ENCODE measurements at places on chromosomes 6 and 20.
A peak's percentile ranks its signal among the peaks of the same experiment; 100 is the strongest.

- DNase-seq, result no peak
Observed at GRCh38 chr6:15230827-15231226, 15.0 kb upstream of the JARID2 start.

- no peak for DNase-seq
Observed at GRCh38 chr6:160217073-160217472, 41.5 kb downstream of the SLC22A2 start.

DNA sequence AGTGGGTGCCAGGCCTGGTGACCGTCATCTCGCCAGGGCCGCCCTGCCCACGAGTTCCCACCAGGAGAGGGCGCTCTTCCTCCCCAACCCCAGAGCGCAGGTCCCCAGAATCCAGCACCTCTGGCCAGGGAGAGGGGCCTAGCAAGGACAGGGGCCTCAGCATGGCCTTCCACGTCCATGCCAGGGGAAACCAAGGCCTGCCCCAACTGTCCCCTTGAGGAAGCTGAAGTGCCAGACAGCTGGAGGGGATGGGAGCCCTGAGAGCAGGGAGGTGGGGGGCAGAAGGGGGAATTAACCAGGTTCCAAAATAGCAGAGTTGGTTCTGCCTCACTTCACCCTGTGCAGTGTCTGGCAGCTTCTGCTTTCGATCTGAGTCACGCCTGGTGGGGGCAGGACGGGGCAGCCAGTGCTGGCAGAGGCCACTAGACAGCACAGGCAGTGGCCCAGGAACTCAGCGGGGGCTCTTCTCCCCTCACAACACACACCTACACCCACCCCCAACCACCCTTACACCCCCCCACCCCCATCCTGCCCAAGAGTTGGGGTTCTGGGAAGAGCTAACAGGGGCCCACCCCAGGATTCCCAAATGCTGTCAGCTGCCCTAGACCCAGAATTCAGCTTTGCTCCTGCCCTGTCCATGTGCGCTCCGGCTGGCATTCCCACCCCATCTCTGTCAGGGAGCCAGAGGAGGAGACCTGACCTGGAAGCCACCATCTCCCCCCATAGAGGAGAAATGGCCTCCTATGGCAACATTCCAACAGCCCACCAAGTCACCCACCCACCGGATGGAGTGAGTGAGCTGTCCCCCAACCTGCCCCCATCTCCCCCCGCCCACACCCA lies 29.2 kb downstream of the TFEB start:
- no peak for DNase-seq

DNA sequence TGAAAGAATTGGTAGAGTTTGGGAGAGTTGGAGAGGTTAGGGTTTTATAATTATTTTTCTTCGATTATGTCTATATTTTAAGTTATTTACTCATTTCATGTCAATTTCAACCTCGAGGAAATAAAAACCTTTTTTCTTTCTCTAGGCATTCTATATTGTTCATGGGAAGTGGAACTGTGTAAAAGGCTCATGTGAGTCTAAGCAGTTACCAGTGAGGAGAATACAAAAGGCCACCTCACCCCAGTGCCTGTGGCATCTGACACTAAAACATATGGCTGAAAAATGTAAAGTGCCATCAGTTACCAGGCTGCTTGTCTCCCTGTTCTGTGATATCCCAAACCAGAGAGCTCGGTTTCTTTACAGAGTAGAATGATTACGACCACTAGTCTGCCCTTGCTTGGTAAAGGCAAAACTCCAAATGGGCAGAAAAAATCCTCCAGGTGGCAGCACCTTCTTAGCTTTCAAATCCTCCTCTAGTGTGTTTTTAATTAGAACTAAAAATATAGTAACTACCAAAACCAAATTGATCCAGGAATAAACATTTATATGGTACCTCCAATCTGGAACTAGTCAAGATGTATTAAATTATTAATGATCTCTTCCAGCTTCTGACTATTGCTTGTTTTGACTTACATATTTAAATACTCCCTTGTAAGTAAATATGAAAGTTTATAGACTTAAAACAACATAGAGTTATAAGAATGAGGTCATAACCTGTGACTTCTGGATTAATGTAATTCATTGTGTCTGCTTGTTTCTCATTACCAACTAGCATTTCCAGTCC lies 122.6 kb upstream of the MCHR2 start:
- peak; percentile 49 for DNase-seq

DNA sequence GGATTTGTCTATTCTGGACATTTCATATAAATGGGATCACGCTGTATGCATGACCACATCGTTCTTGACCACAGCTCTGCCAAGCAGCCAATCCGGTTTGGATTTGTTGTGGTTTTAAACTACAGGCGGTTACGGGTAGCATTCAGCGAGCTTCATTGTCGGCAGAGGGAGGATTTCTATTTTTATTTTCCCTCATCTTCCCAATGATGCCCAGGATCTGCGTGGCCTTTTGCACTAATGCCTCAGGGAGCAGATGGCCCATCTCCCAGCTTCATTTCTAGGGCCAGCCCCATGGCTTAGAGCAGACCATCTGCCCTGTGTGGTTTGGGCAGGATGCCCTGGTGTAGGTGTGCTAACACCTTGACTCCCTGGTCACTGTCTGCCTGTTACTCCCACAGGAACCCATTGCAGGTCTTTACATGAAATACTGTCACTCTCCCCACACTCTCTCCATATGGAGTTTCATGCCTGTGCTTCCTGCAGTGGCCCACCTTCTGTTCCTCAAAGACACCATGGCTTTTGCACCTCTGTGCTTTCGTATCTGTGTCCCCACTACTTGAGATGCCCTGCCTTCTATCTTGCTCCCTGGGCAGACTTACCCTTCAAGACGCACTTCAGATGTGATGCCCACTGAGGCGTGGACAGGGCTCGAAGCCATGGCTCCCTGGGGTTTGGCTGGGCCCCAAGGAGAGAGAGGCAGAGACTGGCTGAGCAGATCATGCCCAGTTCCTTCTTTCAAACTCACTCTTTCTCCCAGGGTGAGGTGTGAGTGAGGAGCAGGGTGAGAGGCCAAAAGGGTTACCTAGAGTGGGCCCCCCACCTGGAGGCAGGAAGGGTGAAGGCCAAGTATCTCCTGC lies 26.0 kb downstream of the SDCBP2 start:
- DNase-seq, result no peak

GRCh38 chr20:478010-478948 lies 15.9 kb upstream of the TBC1D20 start:
- DNase-seq, result no peak

- DNase-seq, result no peak
Observed at GRCh38 chr20:39913274-39913673, 775.8 kb downstream of the MAFB start.

DNA sequence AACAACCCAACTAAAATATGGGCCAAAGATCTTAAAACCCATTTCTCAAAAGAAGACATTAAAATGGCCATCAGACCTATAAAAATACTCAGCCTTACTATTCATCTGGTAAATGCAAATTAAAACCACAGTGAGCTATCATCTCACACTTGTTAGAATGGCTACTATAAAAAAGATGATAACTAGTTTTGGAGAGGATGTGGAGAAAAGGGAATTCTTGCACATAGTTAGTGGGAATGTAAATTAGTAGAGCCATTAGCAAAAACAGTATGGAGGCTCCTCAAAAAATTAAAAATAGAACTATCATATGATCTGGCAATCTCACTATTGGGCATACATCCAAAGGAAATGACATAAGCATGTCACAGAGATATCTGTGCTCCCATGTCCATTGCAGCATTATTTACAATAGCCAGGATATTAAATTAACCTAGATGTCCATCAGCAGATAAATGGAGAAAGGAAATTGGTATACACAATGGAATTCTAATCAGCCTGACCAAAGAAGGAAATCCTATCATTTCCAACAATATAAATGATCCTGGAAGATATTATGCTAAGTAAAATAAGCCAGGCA lies 2.9 kb downstream of the SIRPB1 start:
- no peak for DNase-seq

DNA sequence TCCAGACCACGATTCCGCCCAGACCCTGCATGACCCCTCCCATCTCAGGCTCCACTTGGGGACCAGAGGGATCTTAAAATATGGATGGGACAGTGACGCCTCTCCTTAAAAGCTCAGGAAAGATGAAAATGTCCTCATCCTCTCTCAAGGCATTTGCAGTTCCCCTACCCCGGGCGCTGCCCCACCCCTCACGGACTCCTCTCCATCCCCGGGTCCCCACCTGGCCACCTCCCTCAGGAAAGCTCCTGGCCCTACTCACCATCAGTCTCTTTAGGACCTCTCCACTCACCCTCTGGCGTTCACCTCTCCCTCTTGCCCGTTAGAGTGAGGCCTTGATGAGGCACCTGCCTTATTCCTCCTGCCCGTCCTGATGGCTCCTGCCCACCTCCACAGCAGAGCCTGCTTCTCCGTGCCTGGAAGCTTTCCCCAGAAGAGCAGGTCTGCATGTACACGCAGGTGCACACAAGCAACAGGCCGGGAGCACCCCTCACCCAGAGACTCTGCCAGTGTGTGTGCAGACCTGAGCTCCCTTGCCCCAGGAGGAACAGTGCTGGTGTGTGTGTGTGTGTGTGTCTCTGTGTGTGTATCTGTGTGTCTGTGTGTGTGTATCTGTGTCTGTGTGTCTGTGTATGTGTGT lies 105.6 kb upstream of the NXT1 start:
- no peak for DNase-seq

DNA sequence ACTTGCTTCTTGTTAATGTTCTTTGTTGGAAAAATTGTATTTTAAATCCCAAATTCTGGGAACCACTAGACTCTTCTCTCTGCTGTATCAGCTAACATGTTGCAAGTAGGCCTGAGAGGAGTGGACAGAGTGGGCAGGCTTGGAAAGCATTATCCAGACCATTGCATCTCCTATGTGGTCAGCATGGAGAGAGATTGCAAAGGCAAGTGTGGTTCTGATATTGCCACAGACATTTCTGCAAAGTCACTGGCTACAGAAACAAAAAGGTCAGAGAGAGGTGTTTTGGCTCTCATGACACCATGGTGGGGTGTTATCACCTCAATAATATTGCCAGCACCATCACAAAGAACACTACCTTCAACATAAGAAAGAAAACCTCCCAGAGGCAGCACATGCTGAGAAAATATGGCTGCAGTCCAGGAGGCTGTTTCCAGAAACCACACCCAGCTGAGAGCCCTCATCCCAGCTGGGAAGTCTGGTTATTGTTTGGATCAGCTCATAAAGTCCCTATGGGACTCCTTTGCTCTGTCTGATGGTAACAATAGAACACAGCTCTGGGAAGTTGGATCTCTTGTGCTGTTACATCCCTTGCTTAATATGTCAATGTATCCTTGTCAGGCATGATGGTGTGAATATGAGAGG lies 78.2 kb upstream of the TBX18 start:
- peak; percentile 66 for DNase-seq

GRCh38 chr6:23213193-23213592 lies 643.8 kb downstream of the HDGFL1 start:
- no peak for DNase-seq

GRCh38 chr6:43124481-43124880 lies 46.6 kb upstream of the SRF start:
- DNase-seq, result no peak

DNA sequence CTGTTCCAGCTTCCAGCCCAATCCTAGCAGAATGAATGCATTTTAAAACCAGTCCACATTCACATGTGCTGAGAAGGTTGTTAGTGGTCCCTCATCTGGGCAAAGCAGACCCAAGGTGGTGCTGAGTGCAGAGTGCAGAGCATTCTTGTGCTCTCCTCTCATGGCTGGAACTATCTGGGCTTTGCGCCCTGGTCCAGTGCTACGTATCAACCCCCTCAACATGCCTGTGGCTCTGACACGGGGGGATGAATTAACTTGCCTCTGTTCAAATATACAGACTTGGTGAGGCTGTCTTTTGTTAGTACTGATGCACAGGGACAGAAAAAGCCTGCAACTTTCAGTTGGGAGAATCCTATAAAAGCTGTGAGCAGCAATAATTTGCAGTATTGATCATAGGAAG lies 42.5 kb downstream of the PANK2 start:
- no peak for DNase-seq

- no peak for DNase-seq
Observed at GRCh38 chr20:12095180-12095920, 177.7 kb downstream of the BTBD3 start.

All from skin of body (tissue), 3 donors.